ENCODE measurements at places on chromosomes 1 and 21.
A peak's percentile ranks its signal among the peaks of the same experiment; 100 is the strongest.

DNA sequence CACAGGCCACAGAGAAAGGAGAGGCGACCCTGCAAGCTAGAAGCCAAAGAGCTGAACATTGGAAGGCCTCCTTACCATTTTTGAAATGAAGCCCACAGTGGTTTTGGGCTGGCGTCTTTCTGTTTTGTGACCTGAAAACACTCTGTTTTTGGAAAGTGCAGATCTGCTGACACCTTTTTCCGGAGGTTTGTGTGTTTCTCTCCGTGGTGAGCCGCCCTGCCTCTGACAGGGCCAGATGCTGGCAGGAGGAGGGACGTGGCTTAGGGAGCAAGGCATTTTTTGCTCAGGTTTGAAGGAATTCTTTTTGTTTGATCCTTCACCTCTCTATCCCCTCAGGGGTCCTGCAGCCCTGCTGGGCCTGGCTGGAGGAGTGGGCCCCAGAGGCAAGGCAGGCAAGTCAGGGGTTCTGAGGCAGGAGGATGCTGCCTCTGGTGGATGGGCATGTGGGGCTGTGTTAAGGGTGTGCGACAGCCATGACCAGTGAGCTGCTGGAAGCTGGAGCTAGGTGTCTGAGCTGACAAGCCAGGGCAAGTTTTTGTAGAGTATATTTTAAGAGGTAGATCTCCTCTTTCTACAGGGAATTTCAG is 133.8 kb downstream of the CAMTA1 start:
- no peak for DNase-seq

DNA sequence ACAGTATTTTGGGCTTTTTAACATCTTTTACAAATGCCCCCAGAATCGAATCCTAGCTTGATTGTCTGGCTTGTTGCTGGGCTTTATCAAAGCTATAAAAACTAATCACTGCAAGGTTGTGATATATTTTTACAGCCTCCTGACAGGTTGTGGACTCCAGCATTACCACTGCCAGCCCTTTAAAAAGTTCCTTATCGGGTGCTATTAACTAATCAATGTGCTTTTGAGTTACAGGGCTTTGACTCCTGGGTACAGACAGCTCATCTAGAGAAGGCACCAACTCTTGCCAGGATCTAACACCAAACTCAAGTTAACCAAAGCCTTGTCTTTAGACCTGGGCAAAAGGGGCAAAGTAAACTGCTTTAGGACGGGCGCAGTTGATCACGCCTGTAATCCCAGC is 16.6 kb downstream of the GON4L start:
- no peak for DNase-seq

- DNase-seq: no peak
Observed at GRCh38 chr1:47781171-47781959, 215.8 kb downstream of the TRABD2B start.

DNA sequence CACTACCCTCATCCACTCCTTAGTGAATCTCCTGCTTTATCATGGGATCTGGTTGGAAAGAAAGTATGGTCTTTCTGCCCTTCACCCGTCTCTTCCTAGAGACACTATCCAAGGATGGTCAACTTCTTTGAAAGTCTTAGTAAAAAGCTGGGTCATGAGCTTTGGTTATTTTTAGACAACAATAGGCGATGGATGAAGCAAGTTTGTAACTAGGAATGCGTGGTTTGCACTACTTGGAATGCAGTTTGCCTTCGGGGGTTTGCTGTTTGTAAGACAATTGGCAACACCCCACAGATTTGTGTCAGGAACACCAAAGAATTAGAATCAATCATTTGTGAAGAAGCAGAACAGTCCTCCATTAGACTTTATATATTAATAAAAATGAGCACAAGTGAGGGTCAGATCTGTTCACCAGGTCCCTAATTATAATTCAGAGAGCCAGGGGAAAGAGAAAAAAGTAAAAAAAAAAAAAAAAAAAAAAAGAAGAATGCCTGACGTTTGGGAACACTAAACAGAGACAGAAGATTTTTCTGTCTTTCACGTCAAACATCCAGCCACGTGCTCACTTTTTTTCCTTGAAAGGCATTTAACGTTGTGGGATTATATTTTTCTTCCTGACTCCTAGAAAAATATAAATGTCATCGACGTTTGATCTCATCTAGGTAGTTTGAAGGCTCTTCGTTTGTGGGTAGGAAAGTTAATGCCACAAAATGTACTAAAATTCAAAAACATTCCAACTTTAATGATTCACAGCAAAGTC is 60.7 kb upstream of the BTG3 start:
- DNase-seq: no peak

- no peak for DNase-seq
Observed at GRCh38 chr1:181513786-181514297, 30.5 kb downstream of the CACNA1E start.

- DNase-seq: no peak
Observed at GRCh38 chr1:32246888-32247273, at the start of gene FAM167B. Gene FAM167B (plus strand): TSS chr1:32247222. CDS start chr1:32247422, 200 bp downstream.

DNA sequence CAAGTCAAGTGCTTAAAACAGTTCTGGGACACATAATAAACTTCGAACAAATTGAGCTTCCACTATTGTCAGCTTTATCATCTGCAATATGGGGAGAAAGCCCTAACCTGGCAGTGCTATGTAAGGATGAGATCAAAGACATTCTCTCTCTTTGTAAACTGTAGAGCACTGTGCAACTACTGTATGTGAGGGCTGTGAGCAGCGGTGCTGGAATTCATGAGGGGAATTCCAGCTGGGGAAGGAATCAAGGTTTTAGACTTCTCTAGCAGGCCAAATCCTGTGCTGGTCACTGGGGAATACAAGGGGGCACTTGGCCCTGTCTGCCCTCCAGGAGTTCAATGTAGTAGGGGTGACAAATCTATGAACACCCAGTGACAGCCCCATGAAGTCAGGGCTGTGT is 9.3 kb downstream of the FAM151A start:
- DNase-seq: no peak

DNA sequence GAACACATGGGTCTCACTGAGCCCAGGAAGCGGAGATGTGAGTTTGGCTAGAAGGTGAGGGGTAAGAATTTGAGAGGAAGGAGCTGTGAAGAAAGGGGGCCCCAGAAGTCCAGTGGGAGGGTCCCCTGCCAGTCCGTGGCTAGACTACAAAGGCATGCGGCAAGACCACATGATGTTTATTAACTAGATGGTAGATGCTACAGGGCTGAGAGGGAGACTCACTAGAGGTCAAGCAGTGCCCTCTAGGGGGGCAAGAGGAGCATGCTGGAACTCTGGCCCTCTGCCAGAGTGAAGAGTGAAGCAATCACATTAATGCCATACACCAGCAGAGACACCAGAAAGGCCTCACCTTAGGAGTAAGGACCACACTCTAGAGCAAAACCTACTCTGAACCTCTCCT is 12.2 kb downstream of the KIAA0319L start:
- DNase-seq: no peak

DNA sequence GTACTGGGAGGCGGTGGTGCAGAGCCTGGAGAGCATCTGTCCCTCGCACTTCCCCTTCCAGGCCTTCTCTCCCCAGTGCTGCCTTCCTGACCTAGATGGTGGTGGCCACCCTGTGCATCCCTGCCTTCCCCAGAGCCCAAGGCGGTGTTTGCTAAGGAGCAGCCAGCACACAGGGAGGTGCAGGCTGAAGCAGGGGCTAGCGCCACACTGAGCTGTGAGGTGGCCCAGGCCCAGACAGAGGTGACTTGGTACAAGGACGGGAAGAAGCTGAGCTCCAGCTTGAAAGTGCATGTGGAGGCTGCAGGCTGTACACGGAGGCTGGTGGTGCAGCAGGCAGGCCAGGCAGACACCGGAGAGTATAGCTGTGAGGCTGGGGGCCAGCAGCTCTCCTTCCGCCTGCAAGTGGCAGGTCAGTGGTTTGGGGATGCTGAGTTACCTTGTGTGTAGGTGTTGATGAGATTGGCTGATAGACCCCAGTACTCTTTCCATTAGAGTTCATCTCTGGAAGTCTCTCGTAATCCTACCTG is 51.6 kb downstream of the OBSCN start:
- DNase-seq: no peak

- DNase-seq: no peak
Observed at GRCh38 chr1:245235156-245235555, 80.4 kb downstream of the KIF26B start.

DNA sequence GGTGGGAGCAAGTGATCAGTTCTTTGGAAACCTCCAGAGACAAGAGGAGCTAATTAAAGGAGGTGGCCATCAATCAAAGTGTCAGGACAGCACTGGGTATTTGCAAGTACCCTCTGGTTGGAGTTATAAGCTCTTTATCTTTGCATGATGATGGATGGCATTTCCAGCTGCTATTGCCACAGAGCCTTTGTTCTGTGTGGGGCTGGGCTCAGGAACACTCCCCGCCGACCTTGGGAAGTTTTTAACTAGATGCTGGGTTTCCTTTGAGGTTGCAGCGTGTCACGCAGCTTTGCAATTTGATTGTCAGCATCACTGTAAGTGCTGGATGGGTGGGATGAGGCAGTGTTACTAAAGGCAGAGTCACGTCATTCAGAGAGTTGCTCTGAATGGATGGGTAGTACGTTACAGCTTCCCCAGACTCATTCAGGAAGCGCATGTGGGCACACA is 68.9 kb downstream of the CNIH3 start:
- no peak for DNase-seq

GRCh38 chr1:117682372-117682771 is 76.5 kb downstream of the TENT5C start:
- DNase-seq: no peak

DNA sequence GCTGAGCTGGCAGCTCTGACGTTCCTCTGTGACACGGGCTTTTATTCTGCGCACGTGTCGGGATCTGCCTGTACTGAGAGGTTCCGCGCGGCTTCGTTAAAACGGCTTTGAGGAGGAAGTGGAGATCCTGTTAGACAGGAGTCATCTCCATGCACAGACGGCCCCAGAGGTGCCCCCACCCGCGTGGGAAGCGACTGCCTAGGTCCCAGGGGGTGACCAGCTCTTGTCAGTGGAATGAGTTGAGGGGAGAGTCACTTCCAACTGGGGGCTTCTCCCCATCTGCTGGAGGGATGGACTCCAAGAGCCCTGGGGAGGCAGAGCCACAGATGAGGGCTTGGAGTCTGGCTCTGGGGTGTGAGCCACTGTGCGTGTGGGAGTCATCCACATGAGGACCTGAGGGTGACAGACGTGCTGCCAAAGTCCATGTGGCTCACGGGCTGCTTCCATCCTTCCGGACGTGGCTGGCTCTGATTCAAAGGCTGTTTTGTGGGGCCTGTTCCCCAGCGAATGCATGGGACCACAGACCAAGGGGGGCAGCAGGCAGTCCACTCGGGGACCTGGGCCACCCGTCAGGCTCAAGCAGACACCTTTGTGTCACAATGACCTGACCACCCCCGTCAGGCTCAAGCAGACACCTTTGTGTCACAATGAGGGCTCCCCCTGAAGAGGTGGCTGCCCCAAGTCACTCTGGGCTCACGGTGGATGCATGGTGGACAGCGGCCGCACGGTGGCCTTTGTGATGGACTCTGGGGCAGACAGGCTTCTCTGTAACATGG is 26.8 kb downstream of the PTTG1IP start:
- peak; percentile 47 for DNase-seq

- no peak for DNase-seq
Observed at GRCh38 chr1:27554759-27555699, 48.9 kb downstream of the AHDC1 start.

GRCh38 chr1:29311352-29312030 is 75.2 kb downstream of the PTPRU start:
- DNase-seq: no peak

DNA sequence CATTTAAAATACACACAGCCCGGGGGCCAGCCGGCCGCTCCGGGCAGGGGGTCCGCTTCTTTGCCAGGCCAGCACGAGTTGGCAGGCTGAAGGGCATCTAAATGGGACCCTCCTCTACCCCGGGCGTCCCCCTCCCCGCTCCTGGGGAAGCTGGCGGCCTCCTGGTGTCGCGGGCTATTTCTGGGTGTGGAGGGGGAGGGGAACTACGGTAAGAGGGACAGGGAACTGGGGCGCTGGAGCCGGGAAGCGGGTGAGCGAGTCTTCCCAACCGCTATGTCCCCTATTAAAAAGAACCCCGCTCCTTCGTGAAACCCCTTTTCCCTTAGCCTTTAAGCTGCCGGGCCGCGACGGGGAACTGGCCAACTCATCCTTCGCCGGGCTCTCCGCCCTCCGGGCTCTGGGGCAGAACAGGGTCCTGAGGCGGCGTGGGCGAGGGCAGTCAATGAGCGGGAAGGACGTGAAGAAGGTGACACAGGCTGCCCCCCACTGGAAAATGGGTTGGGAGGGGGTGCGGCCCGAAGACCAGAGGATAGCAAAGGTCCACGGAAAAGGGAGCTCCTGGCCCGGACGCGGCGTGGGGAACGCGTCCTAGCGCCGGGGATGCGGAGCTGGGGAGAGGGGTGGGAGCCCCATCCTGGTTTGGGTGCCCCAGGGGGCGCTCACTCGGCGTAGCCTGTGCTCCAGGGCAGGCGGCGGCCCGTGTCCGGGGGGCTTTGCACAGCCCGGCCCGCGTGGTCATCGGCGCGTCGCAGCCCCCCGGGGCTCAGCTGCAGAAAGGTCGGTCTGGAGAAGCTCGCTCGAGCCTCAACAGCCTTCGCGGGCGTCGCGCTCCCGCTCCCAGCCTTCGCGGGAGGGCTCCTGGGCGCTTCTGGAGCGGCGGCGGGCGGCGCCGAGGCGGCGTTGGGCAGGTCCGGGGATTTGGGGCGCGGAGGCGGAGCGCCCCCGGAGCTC is 544 bp downstream of the PPM1J start:
- no peak for DNase-seq

GRCh38 chr1:1062348-1063163 is 11.6 kb downstream of the RNF223 start:
- no peak for DNase-seq

DNA sequence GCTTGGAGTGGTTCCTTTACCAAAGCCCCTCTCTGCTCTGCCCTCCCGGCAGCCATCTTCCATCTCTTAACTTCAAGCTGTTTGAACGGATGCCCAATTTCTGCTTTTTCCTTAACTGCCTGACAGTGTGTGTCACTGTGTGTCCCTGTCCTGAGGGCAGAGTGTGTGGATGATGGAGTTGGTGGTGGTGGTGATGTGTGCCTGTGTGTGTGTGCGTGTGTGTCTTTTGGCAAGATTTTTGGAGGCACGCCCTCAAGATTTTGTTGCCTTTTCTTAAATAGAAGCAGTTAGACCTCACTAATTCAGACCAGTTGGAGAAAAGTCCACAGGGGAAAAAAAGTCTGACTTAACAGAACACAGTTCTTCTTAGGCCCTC is 30.3 kb downstream of the SERTAD4 start:
- no peak for DNase-seq

- DNase-seq: peak; percentile 19
Observed at GRCh38 chr1:9316080-9316444, 23.4 kb downstream of the SPSB1 start.

DNA sequence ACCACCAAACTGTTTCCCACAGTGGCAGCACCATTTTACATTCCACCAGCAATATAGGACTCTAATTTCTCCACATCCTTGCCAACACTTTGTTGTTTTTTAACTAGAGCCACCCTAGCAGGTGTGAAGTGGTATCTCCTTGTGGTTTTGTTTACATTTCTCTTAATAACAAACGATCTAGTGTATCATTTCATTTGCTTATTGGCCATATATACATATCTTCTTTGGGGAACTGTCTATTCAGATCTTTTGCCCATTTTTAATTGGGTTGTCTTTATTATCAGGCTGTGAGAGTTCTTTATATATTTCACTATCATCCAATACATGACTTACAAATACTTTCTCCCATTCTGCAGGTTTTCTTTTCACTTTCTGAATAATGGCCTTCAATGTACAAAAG is 18.0 kb downstream of the TRIM33 start:
- DNase-seq: no peak

All from activated CD4-positive, alpha-beta T cell treated with anti-CD3 and anti-CD28 coated beads, Interleukin-2, amount 50 U/mL, for 48 hours (primary cell).